ENCODE measurements at places on chromosomes 7 and 10.

GRCh38 chr10:16643502-16643901, 121.8 kb upstream of the C1QL3 start:
- no peak for DNase-seq

GRCh38 chr10:18463673-18464211, 187.6 kb downstream of the NSUN6 start:
- no peak for DNase-seq

DNA sequence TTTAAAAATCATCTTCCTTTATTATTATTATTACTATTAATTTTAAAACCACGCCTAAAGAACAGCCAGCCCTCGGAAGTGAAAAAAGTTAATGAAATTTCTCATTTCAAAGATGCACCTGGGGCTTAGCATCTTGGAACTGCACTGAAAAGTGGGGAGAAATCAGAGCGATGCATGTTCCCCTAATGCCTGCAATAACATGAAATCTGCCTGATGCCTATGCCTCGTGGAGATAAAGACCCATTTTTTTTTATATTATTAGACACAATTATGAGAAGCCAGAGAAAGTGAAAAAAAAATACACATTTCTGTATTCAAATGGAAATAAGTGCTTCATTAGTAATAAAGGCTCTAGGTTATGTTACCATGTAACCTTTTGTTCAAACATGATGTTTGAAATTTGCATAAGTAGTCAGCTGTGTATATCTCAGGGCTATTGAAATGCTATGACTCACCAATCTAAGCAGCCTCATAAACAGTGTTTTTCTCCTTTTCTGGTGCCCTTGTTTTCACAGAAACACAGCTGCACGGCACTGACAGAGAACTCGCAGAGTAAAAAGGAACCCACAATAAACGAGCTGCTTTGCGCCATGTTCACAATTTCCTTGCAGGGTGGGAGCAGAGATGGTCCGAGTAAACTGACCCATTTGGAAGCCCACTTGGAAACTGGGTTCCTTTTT, 175.8 kb upstream of the PRKCQ start:
- no peak for DNase-seq

DNA sequence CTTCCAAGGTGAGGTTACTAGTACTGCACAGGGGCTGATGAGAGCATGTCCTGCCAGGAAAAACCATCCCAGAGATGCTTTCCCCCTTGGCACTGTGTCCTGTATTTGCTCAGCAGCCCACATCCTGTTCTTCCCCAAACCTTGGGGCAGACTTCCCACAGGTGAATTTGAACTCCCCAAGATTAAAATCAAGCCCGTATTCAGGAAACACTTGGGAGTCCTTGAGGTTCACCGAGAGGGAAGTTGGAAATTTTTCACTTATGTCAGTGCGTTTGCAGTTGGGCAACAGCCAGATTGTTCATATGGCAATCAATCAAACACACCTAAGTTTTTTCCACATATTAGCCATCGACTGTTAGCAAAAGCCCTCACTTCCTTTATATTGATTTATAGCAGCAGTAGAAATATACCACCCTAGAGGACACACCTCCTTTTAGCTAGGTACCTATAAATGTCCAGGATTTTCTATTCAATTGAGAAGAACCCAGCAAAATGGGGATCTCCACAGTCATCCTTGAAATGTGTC, at the start of gene DMBT1:
DMBT1 (plus strand) TSS at position 476 of the 526 bp plus-strand sequence; CDS start at position 493, 17 bp downstream.
- no peak for DNase-seq

Measured in CD4-positive, alpha-beta T cell treated with Interferon gamma for 1 hour (primary cell).